ENCODE measurements at places on chromosomes 2 and 18. TPM values are rescaled to one million over a fixed set of nuclear protein-coding genes. Genes with fewer than 3 reads are reported as not detected.

EMILIN1 gene
- 0.25 TPM for total RNA-seq

MZT2B gene
- 254 TPM for total RNA-seq

THAP4 gene
- total RNA-seq: 27.5 TPM

CMPK2 gene
- total RNA-seq: 7.6 TPM

MAP3K2 gene
- 105 TPM for total RNA-seq

DNAJC5G gene
- not detected for total RNA-seq

C2orf81 gene
- total RNA-seq: 2.9 TPM

MBOAT2 gene
- 1.9 TPM for total RNA-seq

MYO3B gene
- total RNA-seq: not detected

MERTK gene
- total RNA-seq: 0.19 TPM

- H3K27me3 ChIP-seq: no peaks in the 10 kb centered on the region
- no peaks in the 10 kb centered on the region for H3K36me3 ChIP-seq
- H3K27ac ChIP-seq: no peak overlapping the region
Observed at GRCh38 chr2:128876986-128877983, 558.6 kb upstream of the HS6ST1 start.

- no peaks in the 10 kb centered on the region for H3K36me3 ChIP-seq
- no peaks in the 10 kb centered on the region for H3K4me1 ChIP-seq
- no peaks in the 10 kb centered on the region for H3K27me3 ChIP-seq
- no peak overlapping the region for H3K4me3 ChIP-seq
Observed at GRCh38 chr2:163692611-163693482, 43.0 kb downstream of the FIGN start.

DNA sequence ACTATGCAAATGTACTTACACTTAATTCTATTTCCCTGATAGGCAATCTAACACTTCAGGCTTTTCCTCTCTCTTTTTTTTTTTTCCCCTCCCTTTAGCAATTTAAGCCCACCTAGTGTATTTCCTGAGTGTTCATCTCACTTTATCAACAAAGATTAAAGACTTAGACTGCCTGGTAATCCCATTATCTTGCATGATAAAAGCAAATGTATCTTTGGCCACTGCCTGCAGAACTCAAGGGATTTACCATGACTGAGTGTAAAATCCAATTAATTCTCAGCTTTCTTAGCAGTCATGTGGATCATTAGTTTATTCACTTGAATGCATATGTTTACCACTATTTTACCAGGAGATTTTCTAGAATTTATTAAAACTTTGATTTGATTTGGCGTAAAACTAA, 1102.2 kb upstream of the GYPC start:
- DNase-seq: no peak
- no peaks in the 10 kb centered on the region for H3K4me1 ChIP-seq
- no peaks in the 10 kb centered on the region for H3K27me3 ChIP-seq
- no peaks in the 10 kb centered on the region for H3K36me3 ChIP-seq

DNA sequence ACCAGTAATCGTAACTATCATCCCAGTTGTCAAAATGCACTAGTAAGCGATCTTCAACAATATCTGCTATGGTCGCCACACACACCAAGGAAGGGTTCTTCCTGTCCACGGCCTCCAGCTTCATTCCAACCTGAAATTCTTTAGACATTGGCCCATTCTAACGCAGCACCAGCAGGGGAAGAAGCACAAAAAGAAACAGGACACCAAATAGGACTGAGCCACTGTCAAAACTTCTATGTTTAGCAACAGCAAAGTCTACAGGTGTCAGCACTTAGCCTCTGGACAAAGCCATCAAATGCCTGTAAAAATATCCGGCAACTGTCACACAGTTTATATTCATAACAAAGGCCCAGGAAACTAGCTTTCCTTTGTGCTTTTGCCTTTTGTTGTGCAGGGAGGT, 175.0 kb downstream of the L3MBTL4 start:
- no peaks in the 10 kb centered on the region for H3K36me3 ChIP-seq
- no peak overlapping the region for H3K27ac ChIP-seq
- no peak for DNase-seq
- no peak overlapping the region for H3K4me3 ChIP-seq

GRCh38 chr2:28377984-28378678, 14.5 kb upstream of the FOSL2 start:
- peaks cover 33% of the 10 kb centered on the region for H3K4me1 ChIP-seq
- no peaks in the 10 kb centered on the region for H3K27me3 ChIP-seq
- no peak for DNase-seq

GRCh38 chr2:2244508-2244907, 86.6 kb downstream of the MYT1L start:
- H3K36me3 ChIP-seq: no peaks in the 10 kb centered on the region
- no peak overlapping the region for H3K27ac ChIP-seq
- H3K4me1 ChIP-seq: no peaks in the 10 kb centered on the region
- H3K27me3 ChIP-seq: no peaks in the 10 kb centered on the region
- no peak overlapping the region for H3K4me3 ChIP-seq
- DNase-seq: no peak

- H3K27me3 ChIP-seq: peaks cover 4% of the 10 kb centered on the region
- DNase-seq: no peak
- no peaks in the 10 kb centered on the region for H3K4me1 ChIP-seq
- no peaks in the 10 kb centered on the region for H3K36me3 ChIP-seq
Observed at GRCh38 chr2:133568172-133568571, at the start of gene NCKAP5. Gene NCKAP5 (minus strand): TSS chr2:133568463. CDS start chr2:133517526, 50,937 bp downstream.

- no peak overlapping the region for H3K4me3 ChIP-seq
- DNase-seq: no peak
- no peaks in the 10 kb centered on the region for H3K36me3 ChIP-seq
Observed at GRCh38 chr2:67772216-67773170, 290.3 kb downstream of the C1D start.

DNA sequence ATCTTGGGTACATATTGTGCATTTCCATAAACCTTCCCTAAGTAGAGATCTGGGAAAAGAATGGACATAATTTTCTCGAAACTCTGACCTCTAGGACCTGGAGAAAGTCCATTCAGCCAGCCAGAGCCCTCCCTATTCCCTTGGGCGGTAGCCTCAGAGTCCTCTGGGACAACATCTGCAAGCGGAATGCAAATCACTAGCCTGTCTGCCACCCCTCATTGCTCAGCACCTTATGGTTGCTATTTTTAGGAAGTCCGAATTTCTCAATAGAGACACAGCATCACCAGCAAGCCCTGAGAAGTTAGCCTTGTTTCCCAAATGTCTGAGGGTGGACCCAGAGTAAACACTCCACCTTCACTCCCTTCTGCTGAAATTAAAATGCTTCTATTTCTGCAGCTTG, 17.6 kb upstream of the CD28 start:
- H3K27ac ChIP-seq: no peak overlapping the region
- no peak overlapping the region for H3K4me3 ChIP-seq
- no peaks in the 10 kb centered on the region for H3K4me1 ChIP-seq
- no peaks in the 10 kb centered on the region for H3K36me3 ChIP-seq
- H3K27me3 ChIP-seq: no peaks in the 10 kb centered on the region

GRCh38 chr2:43370705-43371104, 144.3 kb upstream of the ZFP36L2 start:
- no peak overlapping the region for H3K27ac ChIP-seq
- no peaks in the 10 kb centered on the region for H3K27me3 ChIP-seq

GRCh38 chr2:197804049-197804757, at the start of gene PLCL1:
Gene PLCL1 (plus strand): TSS chr2:197804593.
- H3K4me1 ChIP-seq: peaks cover 29% of the 10 kb centered on the region
- H3K27me3 ChIP-seq: no peaks in the 10 kb centered on the region
- peak; percentile 86 for DNase-seq
- peak within 1 kb of the TSS; percentile 68 for H3K27ac ChIP-seq
- H3K36me3 ChIP-seq: no peaks in the 10 kb centered on the region

GRCh38 chr2:98582523-98582922, 25.8 kb downstream of the COA5 start:
- H3K4me3 ChIP-seq: no peak overlapping the region
- no peaks in the 10 kb centered on the region for H3K27me3 ChIP-seq
- no peak overlapping the region for H3K27ac ChIP-seq
- peaks cover 96% of the 10 kb centered on the region for H3K36me3 ChIP-seq

DNA sequence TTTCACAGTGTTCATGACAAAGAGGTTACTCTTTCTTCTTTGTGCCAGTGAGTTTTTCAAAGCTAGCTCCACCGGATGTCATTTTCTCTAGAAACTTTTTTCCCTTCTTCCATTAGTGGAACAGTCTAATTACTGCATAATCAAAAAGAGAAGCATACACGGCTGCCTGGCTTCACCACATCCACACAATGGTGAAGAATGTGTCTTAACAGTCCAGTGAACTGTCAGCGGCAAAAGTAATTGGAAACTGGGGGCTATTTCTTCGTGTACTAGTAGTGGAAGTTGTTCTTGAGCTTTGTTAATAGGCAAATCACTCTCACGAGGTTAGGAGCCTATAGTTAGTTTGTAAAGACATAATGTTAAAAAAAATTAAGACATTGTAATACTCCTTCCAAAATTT, 32.9 kb upstream of the PIK3C3 start:
- no peak for DNase-seq
- H3K36me3 ChIP-seq: no peaks in the 10 kb centered on the region
- H3K4me3 ChIP-seq: no peak overlapping the region
- H3K4me1 ChIP-seq: no peaks in the 10 kb centered on the region
- no peaks in the 10 kb centered on the region for H3K27me3 ChIP-seq

DNA sequence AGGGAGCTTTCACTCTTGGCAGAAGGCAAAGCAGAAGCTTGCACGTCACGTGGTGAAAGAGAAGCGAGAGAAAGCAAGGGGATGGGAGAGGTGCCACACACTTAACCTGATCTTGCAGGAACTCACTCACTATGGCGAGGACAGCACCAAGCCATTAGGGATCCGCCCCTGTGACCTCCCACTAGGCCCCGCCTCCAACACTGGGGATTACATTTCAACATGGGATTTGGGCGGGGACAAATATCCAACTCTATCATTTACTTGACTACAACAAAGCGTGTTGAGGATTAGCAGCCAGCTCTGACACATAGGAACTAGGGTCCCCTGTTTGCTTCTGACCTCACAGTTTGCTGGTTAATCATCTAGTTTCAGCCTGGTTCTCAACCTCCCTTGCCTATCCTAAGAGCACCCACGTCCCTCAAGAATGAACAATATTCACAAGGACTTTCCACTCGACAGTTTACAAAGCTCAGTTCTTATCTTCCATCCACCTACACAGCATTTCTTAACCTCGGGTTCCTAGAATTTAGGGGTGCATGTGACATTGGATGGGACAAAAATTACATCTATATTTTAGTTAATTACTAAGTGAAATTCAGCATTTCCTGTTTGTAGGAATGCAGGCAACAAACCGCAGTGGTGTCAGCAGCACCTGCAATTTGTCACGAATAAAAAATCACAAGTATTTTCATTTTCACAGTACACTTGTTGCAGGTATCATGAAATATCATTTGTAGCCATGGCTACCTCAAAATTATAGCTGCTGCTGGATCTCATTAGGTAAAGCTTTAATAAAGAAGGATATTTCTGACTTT, 36.0 kb downstream of the LBH start:
- peaks cover 55% of the 10 kb centered on the region for H3K4me1 ChIP-seq
- peak overlapping the region; percentile 91 for H3K27ac ChIP-seq
- H3K27me3 ChIP-seq: no peaks in the 10 kb centered on the region
- no peak for DNase-seq

- H3K27me3 ChIP-seq: no peaks in the 10 kb centered on the region
- H3K4me1 ChIP-seq: no peaks in the 10 kb centered on the region
- no peak overlapping the region for H3K27ac ChIP-seq
- H3K4me3 ChIP-seq: no peak overlapping the region
Observed at GRCh38 chr2:191991442-191991841, 144.6 kb upstream of the CAVIN2 start.

- no peaks in the 10 kb centered on the region for H3K4me1 ChIP-seq
- H3K36me3 ChIP-seq: no peaks in the 10 kb centered on the region
- no peak overlapping the region for H3K4me3 ChIP-seq
- no peak overlapping the region for H3K27ac ChIP-seq
- no peaks in the 10 kb centered on the region for H3K27me3 ChIP-seq
- no peak for DNase-seq
Observed at GRCh38 chr2:133531382-133531781, 36.9 kb downstream of the NCKAP5 start.

DNA sequence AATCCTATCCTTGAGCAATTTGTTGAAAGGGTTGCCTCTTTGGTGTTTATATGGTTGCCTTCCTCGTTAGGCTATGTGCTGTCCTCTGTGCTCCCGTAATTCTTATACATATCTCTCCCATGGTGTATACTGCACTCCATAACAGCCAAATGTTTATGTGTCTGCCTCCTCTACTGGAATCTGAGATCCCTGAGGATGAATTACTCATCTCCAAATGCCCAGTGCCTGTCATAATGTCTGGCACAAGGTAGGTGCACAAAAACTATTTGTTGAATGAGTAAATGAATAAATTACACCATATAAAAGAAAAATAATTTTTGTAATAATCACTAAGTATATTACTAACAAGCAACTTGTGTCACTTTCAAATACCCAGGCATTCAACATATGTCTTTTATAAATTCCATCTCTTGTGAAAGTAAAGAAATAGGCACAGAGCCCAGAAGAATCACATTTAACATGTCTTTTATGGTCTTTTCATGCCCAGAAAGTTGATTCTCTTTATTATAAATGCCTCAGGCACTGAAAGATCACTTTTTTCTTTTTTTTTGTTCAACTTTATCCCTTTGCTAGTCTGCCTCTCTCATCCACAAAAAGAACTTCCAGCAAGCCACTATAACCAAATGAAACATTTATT, 164.9 kb downstream of the CCDC148 start:
- no peak overlapping the region for H3K27ac ChIP-seq
- no peaks in the 10 kb centered on the region for H3K36me3 ChIP-seq
- no peaks in the 10 kb centered on the region for H3K4me1 ChIP-seq
- H3K4me3 ChIP-seq: no peak overlapping the region
- no peak for DNase-seq

DNA sequence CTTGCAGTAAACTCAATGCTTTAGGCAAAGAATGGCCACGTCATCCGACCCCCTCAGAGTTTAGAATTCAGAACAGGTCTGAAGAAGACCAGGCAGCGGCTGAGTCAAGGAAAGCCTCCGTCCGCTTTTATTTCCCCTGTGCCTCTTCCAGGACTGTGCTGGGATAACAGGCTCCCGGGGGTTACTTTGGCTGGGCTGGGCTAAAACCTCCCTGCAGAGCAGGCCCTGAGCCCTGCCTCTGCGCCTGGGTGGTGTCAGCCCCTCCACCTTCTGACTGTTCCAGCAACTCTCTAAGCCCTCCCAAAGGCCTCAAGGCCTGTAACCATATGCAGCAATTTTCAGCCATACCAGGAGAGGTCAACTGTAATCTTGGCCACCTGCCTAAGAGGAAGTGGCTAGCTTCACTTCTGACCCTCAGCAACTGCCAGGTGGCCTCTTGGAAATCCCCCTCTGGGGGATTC, 166.5 kb downstream of the RPIA start:
- no peaks in the 10 kb centered on the region for H3K36me3 ChIP-seq
- no peak overlapping the region for H3K27ac ChIP-seq
- H3K4me1 ChIP-seq: no peaks in the 10 kb centered on the region

- no peak overlapping the region for H3K27ac ChIP-seq
- H3K4me1 ChIP-seq: no peaks in the 10 kb centered on the region
- H3K27me3 ChIP-seq: no peaks in the 10 kb centered on the region
- no peak overlapping the region for H3K4me3 ChIP-seq
- DNase-seq: no peak
Observed at GRCh38 chr2:240522406-240522805, 35.4 kb downstream of the ANKMY1 start.

- H3K27me3 ChIP-seq: no peaks in the 10 kb centered on the region
- no peak overlapping the region for H3K27ac ChIP-seq
- H3K4me1 ChIP-seq: no peaks in the 10 kb centered on the region
- no peak overlapping the region for H3K4me3 ChIP-seq
- no peak for DNase-seq
- no peaks in the 10 kb centered on the region for H3K36me3 ChIP-seq
Observed at GRCh38 chr2:109563980-109564550, 49.7 kb downstream of the SEPTIN10 start.
